ENCODE measurements at places on chromosomes 13 and 19.

GRCh38 chr19:15062036-15062435 lies 12.8 kb downstream of the CASP14 start:
- no peak for DNase-seq

GRCh38 chr13:44895264-44895952 lies 93.9 kb downstream of the NUFIP1 start:
- no peak for DNase-seq

DNA sequence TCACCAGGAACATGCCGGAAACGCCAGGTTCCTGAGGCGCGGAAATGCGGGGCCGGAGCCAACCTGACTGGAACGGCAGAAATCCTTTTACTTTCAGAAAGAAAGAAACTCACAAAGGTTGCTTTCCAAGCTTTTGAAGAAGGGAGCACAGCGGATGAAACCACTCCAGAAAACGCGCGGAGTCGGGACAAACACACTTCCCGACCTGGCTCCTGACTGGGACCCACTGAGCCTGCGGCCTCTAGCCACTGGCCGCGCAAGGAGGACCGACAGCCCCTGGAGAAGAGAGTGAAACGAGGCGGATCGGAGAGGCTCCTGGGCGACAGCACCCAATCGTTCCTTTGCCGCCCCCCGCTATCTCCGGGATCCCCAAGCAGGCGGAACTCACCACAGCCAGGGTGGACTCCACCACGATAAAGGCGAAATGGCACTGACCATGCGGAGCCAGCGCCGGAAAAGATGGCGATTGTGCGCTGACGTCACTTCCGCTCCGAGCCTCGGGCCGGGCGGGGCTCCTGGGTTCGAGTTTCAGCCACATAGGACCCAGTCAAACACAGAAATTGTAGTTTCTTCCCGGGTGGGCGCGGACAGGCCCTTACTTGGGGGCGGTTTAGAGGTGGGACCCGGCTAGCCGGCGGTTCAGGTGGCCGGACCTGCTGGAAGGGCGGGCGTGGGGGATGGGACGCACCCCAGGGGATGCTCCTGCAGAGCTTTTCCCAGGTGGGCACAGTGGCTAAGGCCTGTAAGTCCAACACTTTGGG lies at the start of gene ZNF121:
TSS of gene ZNF121 (minus strand) at position 432 of the 761 bp plus-strand sequence. CDS start 16,407 bp downstream, outside the sequence.
- peak; percentile 81 for DNase-seq

GRCh38 chr13:40598569-40598968 lies 67.9 kb downstream of the FOXO1 start:
- no peak for DNase-seq

GRCh38 chr19:38023671-38024541 lies 116.9 kb downstream of the SIPA1L3 start:
- DNase-seq = no peak

DNA sequence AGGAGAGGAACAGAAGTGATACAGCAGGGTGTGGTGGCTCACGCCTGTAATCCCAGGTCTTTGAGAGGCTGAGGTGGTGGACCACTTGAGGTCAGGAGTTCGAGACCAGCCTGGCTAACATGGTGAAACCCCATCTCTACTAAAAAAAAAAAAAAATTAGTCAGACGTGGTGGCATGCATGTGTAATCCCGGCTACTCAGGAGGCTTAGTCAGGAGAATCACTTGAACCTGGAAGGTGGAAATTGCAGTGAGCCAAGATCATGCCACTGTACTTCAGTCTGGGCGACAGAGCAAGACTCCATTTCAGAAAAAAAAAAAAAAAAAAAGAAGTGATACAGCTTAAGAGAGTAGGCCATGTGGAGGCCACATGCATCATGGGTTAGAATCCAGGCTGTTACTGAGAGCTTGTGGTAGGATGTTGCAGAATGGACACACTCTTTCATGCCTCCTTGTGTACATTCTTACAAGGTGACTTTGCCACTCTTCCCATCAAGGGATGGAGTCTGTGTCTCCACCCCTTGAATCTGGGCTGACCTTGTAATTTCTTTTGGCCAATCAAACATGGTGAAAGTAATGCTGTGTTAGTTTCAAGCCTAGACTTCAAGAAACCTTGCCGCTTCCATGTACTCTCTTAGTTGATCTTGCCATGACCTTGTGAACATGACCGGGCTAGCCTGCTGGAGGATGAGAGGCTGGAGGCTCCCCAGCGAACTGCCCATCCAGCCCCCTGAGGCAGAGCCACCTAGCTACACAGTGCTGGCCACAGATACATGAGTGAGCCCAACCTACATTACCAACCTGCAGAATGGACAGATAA lies 12.3 kb downstream of the FAM187B start:
- no peak for DNase-seq

DNA sequence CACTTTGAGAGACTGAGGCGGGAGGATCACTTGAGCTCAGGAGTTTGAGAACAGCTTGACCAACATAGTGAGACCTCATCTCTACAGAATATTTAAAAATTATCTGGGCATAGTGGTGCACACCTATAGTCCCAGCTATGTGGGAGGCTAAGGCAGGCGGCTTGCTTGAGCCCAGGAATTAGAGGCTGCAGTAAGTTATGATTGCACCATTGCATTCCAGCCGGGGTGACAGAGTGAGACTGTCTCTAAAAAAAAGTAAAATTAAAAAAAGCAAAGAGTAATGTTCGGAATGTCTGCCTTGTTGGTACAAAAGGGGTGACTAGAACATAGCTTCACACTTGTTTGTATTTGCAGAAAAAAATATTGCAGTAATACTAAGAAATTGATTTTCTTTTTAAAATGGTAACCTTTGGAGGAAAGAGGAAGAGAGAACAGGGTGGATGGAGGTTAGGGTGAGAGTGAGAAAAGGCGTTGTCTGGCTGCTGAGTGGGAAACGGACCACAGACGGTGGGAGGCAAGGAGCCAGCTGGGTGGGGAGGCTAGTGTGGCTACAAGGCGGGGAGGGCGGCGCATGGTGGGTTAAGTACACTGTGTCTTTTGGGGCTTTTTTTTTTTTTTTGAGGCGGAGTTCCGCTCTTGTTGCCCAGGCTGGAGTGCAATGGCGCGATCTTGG lies 10.2 kb downstream of the PPP1R14A start:
- DNase-seq = no peak

GRCh38 chr19:6033744-6034264 lies 55.9 kb upstream of the RANBP3 start:
- no peak for DNase-seq

DNA sequence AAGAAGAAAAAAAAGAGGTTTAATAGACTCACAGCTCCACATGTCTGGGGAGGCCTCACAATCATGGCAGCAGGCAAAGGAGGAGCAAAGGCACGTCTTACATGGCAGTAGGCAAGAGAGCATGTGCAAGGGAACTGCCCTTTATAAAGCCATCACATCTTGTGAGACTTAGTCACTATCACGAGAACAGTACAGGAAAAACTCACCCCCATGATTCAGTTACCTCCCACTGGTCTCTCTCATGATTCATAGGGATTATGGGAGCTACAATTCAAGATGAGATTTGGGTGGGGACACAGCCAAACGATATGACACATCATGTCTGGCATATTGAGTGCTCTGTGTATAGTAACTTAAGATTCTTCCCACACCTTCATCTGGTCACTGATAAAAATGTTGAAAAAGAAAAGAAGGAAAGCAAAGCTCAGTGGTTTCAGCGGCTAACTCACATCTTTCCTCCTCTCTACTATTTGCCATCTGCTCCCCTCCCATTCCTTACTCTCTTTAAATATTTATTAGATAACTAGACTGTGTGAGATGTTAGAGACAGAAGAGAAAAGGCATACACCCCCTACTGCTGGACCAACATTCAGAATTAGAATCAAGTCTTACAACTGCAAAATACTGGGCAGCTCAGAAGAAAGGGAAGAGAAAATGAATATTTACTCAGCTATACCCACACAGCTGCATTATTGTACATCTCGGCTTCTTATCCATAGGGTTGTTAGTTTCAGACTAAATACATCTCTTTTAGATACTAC lies 60.1 kb upstream of the AKAP11 start:
- no peak for DNase-seq

- no peak for DNase-seq
These were observed 672 bp downstream of the HPN start for GRCh38 chr19:35042056-35042730.

GRCh38 chr13:101570410-101570809 lies 117.9 kb downstream of the ITGBL1 start:
- DNase-seq = no peak

DNA sequence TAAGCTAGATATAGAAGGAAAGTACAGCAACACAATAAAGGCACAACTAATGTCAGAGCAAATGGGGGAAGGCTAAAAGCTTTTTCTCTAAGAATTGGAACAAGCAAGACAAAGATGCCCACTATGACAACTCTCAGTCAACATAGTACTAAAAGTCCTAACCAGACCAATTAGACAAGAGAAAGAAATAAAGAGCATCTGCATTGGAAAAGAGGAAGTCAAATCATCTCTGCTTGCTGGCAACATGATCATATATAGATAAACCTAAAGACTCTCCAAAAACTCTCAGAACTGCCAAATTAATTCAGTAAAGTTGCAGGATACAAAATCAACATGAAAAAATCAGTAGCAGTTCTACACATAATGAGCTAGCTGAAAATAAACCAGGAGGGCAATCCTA lies 542.0 kb downstream of the DIAPH3 start:
- no peak for DNase-seq

- DNase-seq = no peak
These were observed 14.3 kb downstream of the LRP3 start for GRCh38 chr19:33208371-33208895.

GRCh38 chr13:58397596-58398387 lies 766.2 kb downstream of the PCDH17 start:
- no peak for DNase-seq

- no peak for DNase-seq
These were observed 535 bp downstream of the BSG start for GRCh38 chr19:572743-573518.

- DNase-seq = no peak
These were observed 69.1 kb upstream of the FLT1 start for GRCh38 chr13:28564030-28564429.

- no peak for DNase-seq
These were observed 66.2 kb upstream of the XPO4 start for GRCh38 chr13:20968745-20969144.

DNA sequence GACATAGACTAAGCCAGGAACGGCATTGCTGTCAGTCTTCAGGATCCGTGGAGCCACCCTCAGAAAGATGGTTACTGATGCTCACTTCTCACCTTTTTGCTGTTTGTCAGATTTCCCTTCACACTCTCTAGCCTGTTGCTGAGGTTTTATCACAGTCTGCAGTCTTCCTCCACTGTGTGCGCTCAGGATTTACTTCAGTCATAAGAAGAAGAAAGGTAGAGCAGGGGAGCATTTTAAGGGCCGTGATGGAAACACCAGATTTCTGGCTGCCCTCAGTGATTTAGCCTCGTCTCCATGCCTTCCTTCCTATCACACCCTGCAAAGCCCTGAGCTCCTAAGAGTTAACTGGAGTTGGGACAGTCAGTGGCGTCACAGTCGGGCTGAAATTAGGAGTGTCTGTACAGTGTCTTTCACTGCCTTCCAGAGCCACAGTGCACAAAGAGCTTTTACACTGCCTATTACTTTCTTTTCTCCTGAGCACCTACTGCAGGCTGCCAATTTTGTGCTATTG lies 60.0 kb upstream of the GPR183 start:
- DNase-seq = no peak
